Left ventricle myocardium inferior (tissue), 1 donor: ENCODE measurements at places on chromosomes 3 and 15. TPM values are rescaled to one million over a fixed set of nuclear protein-coding genes. Genes with fewer than 3 reads are reported as not detected.

DNA sequence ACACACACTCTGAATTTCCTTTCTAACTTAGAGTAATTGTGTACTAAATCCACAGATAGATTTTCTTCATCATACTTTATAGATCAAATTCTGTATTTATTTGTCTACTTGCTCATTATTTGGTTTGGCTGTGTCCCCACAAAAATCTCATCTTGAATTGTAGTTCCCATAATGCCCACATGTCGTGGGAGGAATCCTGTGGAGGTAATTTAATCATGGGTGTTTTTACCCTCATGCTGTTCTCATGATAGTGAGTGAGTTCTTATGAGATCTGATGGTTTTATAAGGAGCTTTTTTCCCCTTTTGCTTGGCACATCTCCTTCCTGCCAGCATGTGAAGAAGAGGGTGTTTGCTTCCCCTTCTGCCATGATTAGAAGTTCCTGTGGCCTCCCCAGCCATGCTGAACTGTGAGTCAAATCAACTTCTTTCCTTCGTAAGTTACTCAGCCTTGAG lies 198.3 kb upstream of the TGFBR2 start:
- no peaks in the 10 kb centered on the region for H3K27me3 ChIP-seq
- DNase-seq, result no peak
- H3K36me3 ChIP-seq, result no peaks in the 10 kb centered on the region
- H3K4me3 ChIP-seq, result no peak overlapping the region
- peaks cover 6% of the 10 kb centered on the region for H3K4me1 ChIP-seq

DNA sequence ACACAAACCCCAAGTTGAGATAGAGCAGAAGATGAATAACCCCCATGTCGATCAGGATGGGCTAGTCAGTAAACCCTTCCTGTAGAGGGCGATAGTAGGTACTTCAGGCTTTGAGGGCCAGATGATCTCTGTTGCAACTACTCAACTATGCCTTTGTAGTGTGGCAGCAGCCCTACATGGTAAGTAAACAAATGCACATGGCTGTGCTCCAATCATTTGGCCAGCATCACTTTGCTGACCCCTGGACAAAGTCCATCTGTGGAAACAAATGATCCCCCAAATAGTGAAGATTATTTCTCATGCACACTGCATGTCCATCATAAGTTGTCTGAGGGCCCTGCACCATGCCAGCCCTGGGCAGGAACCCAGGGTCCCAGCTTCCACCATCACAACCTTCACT lies 402.2 kb upstream of the PROK2 start:
- no peak for DNase-seq
- H3K36me3 ChIP-seq, result no peaks in the 10 kb centered on the region
- no peak overlapping the region for H3K4me3 ChIP-seq

TGM5 gene
- not detected for total RNA-seq

- no peaks in the 10 kb centered on the region for H3K36me3 ChIP-seq
- no peak overlapping the region for H3K4me3 ChIP-seq
- peaks cover 5% of the 10 kb centered on the region for H3K4me1 ChIP-seq
- no peaks in the 10 kb centered on the region for H3K27me3 ChIP-seq
- no peak for DNase-seq
Observed at GRCh38 chr3:105497386-105497785, 130.7 kb downstream of the ALCAM start.

- H3K27me3 ChIP-seq, result no peaks in the 10 kb centered on the region
- peaks cover 8% of the 10 kb centered on the region for H3K4me1 ChIP-seq
- H3K4me3 ChIP-seq, result no peak overlapping the region
- no peak for DNase-seq
Observed at GRCh38 chr15:63615935-63616334, 18.7 kb downstream of the FBXL22 start.

- no peak overlapping the region for H3K27ac ChIP-seq
- H3K27me3 ChIP-seq, result no peaks in the 10 kb centered on the region
- H3K36me3 ChIP-seq, result no peaks in the 10 kb centered on the region
- no peak overlapping the region for H3K4me3 ChIP-seq
- no peak for DNase-seq
- peaks cover 28% of the 10 kb centered on the region for H3K4me1 ChIP-seq
Observed at GRCh38 chr15:70109978-70110377, 12.3 kb upstream of the TLE3 start.

- peaks cover 3% of the 10 kb centered on the region for H3K4me1 ChIP-seq
- no peaks in the 10 kb centered on the region for H3K36me3 ChIP-seq
- no peaks in the 10 kb centered on the region for H3K27me3 ChIP-seq
- no peak for DNase-seq
Observed at GRCh38 chr15:38826880-38827279, 262.3 kb upstream of the RASGRP1 start.

GRCh38 chr3:57596495-57597126 lies 533 bp downstream of the ARF4 start:
- H3K27me3 ChIP-seq, result no peaks in the 10 kb centered on the region
- peak overlapping the region; percentile 97 for H3K27ac ChIP-seq
- peak overlapping the region; percentile 83 for H3K4me3 ChIP-seq
- peak; percentile 83 for DNase-seq
- H3K4me1 ChIP-seq, result peaks cover 69% of the 10 kb centered on the region

DAPK2 gene
- total RNA-seq, result 39.0 TPM

DNA sequence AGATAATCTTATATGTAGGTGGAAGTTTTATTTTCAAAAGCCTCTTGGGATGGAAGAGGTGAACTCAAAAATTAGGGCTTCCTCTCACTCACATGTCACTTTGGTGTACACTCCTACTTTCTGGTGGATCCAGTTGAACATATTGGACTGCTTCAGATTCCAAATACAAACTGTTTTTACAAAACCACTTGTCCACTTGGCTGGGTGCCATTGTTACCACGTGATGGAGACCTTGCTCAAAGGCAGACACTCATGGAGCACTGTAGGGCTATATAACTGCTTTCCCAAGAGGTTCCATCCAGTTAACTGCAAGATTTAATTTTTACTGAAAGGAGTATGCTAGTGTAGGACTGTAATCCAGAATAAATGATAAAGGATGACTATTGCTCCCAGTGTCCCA lies 307.0 kb downstream of the EPHA6 start:
- no peak overlapping the region for H3K4me3 ChIP-seq
- no peaks in the 10 kb centered on the region for H3K36me3 ChIP-seq
- no peaks in the 10 kb centered on the region for H3K4me1 ChIP-seq
- DNase-seq, result no peak

P2RY12 gene
- 0.74 TPM for total RNA-seq

- peaks cover 10% of the 10 kb centered on the region for H3K4me1 ChIP-seq
- peaks cover 4% of the 10 kb centered on the region for H3K36me3 ChIP-seq
- no peak overlapping the region for H3K4me3 ChIP-seq
- peaks cover 8% of the 10 kb centered on the region for H3K27me3 ChIP-seq
Observed at GRCh38 chr3:13347390-13347950, 72.7 kb downstream of the NUP210 start.

- peaks cover 38% of the 10 kb centered on the region for H3K4me1 ChIP-seq
- peak; percentile 22 for DNase-seq
- H3K36me3 ChIP-seq, result peaks cover 35% of the 10 kb centered on the region
- peak overlapping the region; percentile 43 for H3K27ac ChIP-seq
- H3K27me3 ChIP-seq, result no peaks in the 10 kb centered on the region
Observed at GRCh38 chr3:124850633-124851032, 36.5 kb downstream of the ITGB5 start.

GRCh38 chr3:43181202-43181821 lies 75.4 kb upstream of the POMGNT2 start:
- DNase-seq, result no peak
- H3K27ac ChIP-seq, result peak overlapping the region; percentile 57

GRCh38 chr3:7574435-7574834 lies 713.5 kb downstream of the GRM7 start:
- no peaks in the 10 kb centered on the region for H3K36me3 ChIP-seq
- no peak overlapping the region for H3K4me3 ChIP-seq
- no peak overlapping the region for H3K27ac ChIP-seq
- H3K4me1 ChIP-seq, result peaks cover 5% of the 10 kb centered on the region

ALPK3 gene
- total RNA-seq, result 181 TPM

DNA sequence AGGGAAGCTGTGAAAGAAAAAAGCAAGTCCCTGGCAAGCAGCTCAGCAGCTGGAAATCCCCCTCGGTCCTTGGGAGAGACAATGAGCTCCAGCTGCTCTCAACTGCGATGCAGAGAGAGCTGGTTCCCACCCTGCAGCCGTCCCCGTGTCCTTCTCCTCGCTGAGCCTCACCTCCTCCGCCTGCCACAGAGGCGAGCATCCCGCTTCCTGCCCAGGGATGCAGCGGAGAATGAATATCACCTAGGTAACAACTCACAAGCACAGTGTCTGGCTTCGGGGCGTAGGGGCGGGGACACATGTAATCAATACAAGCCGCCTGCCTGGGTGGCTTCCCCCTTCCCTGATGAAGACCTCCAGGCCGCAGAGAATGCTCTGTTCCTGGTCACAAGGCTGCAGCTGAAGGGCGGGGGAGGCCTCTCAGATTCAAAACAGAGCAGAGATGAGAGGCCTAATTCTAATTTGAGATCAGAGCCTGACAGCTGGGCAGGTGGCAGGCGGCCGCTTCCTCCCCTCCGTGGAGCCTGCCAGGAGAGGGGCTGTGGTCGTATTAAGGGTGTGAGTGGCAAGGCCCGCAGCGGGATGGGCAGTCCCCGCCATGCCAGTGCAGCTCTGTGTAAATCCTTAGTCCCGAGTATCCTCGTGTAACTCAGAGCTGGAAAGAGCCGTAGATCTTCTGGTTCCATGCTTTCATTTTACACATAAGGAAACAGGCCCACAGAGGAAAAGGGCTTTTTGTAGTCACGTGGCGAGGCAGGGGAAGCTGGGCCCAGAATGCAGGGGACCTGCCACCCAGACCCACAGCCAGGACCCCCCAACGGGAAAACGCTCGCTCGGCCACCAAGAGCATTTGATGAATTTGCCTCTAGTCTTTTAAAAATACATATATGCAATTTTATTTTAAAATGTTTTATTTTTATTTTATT lies 24.3 kb downstream of the ZDHHC19 start:
- peak overlapping the region; percentile 39 for H3K27ac ChIP-seq
- no peaks in the 10 kb centered on the region for H3K27me3 ChIP-seq
- peaks cover 9% of the 10 kb centered on the region for H3K4me1 ChIP-seq
- no peak for DNase-seq
- H3K4me3 ChIP-seq, result peak overlapping the region; percentile 15
- H3K36me3 ChIP-seq, result no peaks in the 10 kb centered on the region

- H3K36me3 ChIP-seq, result no peaks in the 10 kb centered on the region
- H3K27me3 ChIP-seq, result peaks cover 7% of the 10 kb centered on the region
- H3K4me1 ChIP-seq, result no peaks in the 10 kb centered on the region
- no peak overlapping the region for H3K4me3 ChIP-seq
- no peak overlapping the region for H3K27ac ChIP-seq
Observed at GRCh38 chr15:32676169-32676568, 34.7 kb downstream of the SCG5 start.

DNA sequence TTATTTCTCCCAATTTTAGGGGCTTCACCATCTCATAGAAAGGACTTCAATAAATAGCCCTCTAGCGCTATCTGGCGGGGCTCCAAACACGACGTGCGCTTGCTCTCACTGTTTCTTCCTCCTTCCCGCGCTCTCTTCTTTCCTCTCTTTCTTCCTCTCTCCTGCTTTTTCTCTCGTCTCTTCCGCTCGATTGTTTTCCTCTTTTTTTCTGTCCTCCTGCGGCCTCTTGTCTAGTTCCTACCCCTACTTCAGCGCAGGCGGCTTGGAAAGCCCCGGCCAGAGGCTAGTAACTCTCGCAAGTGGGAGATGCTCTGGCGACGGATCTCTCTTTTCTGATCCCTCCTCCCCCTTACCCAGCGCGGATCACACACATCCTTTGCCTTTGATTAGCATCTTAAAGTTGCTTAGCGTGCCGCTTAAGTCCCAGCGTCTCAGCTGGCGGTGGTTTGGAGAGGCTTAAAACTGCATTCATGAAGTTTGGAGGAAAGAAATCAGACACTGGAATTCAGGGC lies 6.2 kb upstream of the MEIS2 start:
- peaks cover 76% of the 10 kb centered on the region for H3K27me3 ChIP-seq
- no peaks in the 10 kb centered on the region for H3K36me3 ChIP-seq
- H3K27ac ChIP-seq, result peak overlapping the region; percentile 97
- H3K4me3 ChIP-seq, result peak overlapping the region; percentile 53
- peak; percentile 68 for DNase-seq
- H3K4me1 ChIP-seq, result peaks cover 53% of the 10 kb centered on the region

CLSTN2 gene
- total RNA-seq, result 7.0 TPM

DNA sequence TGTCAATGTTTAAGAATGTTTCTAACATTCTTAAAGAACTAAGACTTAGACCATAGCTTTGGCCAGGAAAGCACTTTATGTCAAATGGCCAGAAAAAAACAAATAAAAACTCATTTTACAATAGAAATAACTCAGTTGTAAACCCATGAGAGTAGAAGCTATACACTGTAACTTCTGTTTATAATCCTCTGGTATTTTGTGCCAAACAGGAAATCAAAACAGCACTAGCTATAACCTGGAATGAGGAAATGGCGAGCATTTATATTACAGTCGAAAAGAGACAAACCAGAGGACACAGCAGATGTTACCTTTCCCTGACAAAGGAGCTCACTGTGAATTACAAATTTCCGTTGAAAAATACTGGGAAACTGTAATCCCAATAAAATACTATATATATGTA lies 10.3 kb downstream of the GK5 start:
- H3K27ac ChIP-seq, result no peak overlapping the region
- peaks cover 11% of the 10 kb centered on the region for H3K36me3 ChIP-seq
- no peak overlapping the region for H3K4me3 ChIP-seq
- no peak for DNase-seq

- H3K27ac ChIP-seq, result no peak overlapping the region
- H3K4me3 ChIP-seq, result no peak overlapping the region
- no peaks in the 10 kb centered on the region for H3K27me3 ChIP-seq
- H3K4me1 ChIP-seq, result no peaks in the 10 kb centered on the region
- DNase-seq, result no peak
- peaks cover 15% of the 10 kb centered on the region for H3K36me3 ChIP-seq
Observed at GRCh38 chr3:108181172-108181571, 41.1 kb downstream of the IFT57 start.
